Hematopoietic multipotent progenitor cell treated with erythropoietin and hydrocortisone succinate and interleukin-3 and kit ligand, for 6 days (in vitro differentiated cells): ENCODE measurements at places on chromosomes 13 and 19.

DNA sequence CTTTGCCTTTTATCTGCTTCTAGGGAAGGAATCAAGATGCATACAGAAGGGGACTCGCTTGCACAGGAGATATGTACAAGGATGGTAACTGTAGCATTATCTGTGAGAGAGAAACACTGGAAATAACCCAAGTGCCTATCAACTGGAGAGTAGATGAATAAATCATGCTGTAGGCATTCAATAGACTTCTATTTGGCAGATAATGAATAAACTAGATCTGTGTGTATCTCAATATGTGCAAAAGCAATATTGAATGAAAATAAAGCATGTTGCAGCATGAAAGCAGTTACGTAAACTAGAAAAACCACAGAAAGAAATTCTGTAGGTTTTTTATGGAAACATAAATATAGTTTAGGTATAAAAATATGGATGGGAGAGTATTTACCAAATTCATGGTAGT is 38.6 kb upstream of the RGCC start:
- no peak for DNase-seq

DNA sequence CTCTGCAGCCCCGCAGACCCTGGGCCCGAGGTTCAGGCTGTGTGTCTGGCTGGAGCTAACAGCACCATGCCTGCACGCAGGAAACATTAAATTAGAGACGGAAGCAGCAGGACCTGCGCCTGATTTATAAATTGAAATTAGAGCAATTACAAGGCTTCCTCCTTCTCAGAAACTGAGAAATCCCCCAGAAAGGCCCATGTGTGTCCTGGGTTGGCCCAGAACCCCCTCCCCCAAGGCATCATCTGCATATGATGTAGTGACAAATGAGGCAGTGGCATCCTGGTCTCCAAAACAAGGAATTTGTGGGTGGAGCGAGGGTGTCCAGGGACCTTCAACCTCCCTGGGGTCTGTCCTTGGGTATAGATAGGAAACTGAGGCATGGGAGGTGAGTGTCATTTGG is 27.2 kb upstream of the SEMA6B start:
- DNase-seq = no peak

GRCh38 chr19:4713384-4713951 is 10.2 kb downstream of the DPP9 start:
- no peak for DNase-seq

DNA sequence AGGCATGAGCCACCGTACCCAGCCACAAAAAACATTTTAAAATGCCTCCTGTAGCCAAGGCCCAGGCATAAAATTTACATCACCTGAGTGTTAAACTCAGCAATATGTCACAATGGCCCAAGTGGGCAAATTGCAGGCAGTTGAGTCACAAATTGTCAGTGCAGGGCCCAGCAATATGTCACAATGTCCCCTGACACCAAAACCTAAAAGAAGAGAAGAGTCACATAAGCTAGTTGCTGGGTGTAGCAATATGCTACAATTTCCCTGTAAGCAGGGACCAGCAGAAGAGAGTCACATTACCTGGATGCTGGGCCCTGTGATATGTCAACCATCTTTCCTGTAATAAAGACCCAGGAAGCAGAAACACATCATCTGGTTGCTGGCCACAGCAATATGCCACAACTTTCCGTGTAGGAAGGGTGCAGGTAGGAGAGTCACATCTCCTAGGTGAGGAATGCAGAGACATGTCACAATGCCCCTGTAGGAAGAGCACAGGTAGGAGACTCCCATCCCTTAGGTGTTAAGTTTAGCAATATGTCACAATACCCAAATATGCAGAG is 136.0 kb upstream of the ZNF91 start:
- DNase-seq = no peak

- no peak for DNase-seq
Observed at GRCh38 chr13:51673165-51673564, 88.9 kb downstream of the WDFY2 start.

- no peak for DNase-seq
Observed at GRCh38 chr13:53298396-53298795, 269.8 kb downstream of the OLFM4 start.

DNA sequence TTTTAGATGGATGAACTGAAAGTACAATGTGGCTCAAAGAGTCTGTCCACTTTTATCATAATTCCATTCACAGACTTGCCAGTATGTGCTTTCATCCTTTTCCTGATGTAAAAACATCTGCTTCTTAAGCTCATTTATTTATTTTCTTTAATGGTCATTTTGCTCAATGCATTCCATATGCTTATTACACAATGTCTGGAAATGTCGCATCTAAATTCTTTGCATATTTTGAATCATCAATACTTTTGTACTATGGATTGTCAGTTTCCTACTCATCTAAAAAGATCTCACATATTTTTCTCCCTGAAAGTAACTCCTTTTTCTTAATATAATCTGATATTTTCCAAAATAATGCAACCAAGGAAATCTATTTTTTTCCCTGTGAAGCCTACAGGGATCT is 1315.8 kb downstream of the EFNB2 start:
- DNase-seq = no peak

DNA sequence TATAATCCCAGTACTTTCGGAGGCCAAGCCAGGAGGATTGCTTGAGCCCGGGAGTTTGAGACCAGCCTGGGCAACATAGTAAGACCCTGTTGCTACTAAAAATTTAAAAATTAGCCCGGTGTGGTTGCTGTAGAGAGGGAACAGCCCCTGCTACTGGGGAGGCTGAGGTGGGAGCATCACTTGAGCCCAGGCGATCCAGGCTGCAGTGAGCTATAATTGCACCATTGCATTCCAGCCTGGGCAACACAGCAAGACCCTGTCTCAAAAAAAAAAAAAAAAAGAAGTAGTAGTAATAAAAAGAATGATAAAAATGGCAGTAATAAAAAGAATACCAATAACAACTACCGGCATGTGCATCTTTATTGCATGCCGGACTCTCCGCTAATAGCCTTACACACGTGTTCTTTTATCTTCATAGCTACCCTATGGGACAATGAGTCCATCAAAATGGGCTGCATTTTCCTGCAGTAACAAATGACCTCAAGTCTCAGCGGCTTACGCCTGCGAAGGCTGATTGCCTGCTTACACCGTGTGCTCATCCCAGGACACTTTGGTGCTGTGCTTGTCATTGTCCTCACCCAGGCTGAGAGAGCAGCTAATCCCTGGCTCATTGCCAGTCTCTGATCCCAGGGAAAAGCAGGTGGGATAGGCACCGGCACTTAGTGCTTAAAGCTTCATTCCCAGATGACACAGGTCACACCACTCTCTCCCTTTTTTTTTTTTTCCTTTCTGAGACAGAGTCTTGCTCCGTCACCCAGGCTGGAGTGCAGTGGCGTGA is 14.4 kb upstream of the SYCN start:
- DNase-seq = no peak

DNA sequence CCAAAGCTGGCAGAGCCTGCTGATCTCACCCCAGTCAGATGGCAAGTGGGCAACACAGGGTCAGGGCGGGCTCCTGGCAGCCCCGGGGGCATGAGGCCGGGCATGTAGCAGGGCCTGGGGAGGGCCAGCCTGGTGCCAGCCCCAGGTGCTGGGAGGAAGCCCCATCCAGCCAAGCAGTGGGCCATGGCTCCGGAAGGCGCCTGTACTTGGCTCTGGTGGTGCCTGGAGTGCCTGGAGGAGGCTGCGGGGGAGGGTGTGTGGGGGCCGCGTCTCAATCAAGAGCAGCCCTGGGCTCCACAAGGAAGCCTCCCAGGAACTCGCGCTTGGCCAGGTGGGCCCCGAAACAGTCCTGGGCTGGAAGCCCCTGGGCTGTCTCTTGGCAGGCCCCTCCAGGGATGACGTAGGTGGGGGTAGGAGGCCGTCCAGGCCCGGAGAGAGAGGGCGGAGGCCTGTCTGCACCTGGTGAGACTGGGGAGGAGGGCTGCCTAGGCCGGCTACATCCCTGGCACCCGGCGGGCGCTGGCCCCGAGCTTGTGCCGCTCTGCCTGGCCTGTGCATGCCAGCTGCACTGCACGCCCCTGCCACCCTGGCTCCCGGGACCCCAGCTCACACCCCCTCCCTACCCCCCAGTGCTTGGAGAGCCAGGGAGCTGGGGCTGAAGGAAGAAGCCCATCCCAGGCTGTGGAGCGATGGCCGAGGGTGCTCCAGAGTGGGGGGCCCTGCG is 45.9 kb downstream of the COMP start:
- no peak for DNase-seq

GRCh38 chr19:27777726-27778125 is 1435.2 kb downstream of the UQCRFS1 start:
- peak; percentile 29 for DNase-seq

GRCh38 chr13:98976338-98976737 is 1.5 kb downstream of the DOCK9 start:
- peak; percentile 10 for DNase-seq

DNA sequence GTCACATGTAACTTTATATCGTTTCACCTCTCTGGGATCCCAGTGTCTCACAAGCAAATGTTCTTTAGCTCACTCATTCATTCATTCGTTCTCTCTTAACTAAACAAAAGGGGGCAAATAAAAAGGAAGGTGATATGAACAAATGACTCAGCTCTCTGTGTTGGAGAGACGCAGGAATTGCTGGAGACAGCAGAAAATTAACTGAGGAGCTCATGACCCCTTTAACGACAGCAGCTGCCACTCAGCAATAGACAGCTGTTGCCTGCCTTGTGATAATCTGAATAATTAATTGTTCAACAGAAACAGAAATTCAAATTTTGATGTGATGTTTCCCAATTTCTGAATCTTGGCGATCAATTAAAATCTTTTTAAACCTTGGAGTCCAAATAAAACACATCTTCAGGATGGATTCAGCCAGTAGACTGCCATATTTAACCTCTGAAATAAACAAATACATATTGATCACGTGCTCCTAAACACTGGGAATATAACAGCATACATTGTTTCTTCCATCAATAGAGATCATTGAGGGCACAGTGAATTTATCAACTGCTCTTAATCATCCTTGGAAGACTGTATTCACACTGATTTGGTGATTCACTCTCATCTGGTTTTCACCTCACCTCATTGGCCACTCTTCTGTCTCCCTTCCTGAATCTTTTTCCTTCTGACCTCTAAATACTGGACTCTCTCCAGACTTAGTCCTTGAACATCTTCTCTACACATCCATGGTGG is 63.3 kb downstream of the MBNL2 start:
- no peak for DNase-seq

DNA sequence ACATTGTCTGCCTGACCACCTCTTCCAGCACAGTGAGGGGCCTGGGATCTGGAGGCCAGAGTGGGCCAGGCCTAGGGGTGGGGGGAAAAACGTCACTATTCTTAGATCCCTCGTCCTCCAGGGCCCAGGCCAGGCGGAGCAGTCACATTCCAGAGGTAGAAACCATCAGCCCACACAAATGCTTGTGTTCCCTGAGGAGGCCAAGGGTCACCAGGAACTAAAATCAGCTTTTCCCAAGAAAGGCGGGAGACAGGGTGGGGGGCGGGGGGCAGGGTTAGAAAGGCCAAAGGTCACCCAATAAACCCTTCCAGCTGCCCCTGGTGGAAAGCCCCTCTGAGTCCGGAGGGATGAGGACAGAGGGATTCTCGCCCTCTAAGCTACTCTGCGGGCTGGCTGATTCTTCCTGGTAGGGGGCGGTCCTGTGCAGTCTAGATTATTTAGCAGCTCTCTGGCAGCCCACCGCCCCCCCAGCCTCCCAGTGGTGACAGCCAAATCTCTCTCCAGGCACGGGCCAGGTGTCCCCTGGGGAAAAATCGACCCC is 23.5 kb upstream of the CCL25 start:
- no peak for DNase-seq

DNA sequence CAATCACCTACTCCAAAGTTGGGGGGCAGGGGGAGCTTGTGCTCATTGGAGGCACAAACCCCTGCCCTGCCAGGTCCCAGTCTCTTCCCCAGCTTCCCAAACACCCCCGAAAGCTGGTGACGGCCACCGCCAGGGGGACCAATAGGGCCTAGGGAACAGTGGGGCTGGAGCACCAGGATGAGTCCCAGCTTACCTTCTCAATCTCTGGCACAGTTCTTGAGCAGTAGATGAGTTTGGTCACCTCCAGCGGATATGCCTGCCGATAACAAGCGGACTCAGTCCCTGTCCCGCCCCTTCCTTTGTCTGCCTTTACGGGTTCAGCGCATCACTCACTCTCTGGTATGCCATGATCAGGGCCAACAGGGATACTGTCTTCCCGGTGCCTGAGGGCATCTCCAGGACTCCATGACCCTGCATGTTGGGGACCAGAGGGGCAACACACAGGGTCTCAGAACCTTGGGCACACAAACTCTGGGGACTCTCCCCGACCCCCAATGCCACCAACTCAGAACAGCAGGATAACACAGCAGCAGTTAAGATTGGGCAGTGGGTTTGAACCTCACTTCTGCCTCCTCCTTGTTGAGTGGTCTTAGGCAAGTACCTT is 1.5 kb downstream of the ERCC2 start:
- DNase-seq = no peak

GRCh38 chr13:71829547-71829946 is 37.5 kb downstream of the DACH1 start:
- DNase-seq = no peak

DNA sequence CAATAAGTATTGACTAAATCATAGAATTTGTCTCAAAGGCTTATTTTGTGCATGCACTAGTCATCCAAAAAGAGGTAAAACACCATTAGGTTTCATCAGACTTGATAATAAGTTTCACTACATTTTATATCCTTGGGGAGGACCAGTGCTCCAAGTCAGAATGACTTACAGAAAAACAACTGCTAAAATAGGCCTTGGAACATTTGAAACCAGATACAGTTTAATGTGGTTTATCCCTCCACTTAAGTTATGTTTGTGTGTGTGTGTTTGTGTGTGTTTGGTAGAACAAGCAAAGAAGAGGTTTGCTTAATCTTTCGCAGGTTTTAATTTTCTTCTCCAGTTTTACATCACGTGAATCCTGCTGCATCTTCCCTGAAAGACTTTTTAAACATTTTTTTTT is 570.9 kb downstream of the PCDH9 start:
- DNase-seq = no peak

- DNase-seq = no peak
Observed at GRCh38 chr13:78182813-78183212, 264.2 kb upstream of the EDNRB start.

- DNase-seq = no peak
Observed at GRCh38 chr13:28533441-28534166, 38.7 kb upstream of the FLT1 start.

- no peak for DNase-seq
Observed at GRCh38 chr19:31699421-31699820, 350.2 kb upstream of the TSHZ3 start.

DNA sequence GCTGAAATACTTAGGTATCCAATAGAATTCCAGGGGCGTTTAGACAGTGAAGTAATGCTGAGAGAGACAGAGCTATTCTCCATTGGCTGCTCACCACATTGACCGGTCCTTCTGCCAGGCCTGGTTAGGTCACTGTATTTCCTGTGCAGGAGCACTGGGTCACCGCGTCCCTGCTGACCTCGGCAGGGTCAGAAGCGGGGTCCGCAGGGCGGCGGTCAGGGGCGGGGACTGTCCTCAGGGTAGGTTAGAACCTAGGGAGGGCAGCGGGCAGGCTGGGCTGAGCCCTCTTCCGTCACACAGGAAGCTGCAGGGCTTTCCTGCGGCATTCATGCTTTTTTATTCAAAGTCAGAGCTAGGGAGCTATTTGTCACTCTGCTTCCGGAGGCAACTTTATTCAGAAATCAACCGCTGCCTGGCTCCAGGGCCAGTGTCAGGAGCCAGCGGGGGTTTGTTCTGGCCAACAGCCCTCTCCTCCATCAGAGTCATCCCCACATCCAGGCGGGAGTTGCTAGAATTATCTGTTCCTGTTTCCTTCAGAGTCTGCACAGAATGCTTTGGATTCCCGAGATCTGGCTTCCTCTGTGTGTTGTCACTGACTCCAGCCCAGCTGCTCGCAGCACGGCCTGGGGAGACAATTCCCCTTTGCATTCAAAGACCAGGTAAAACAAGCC is 81.2 kb upstream of the WASF3 start:
- peak; percentile 16 for DNase-seq

- peak; percentile 86 for DNase-seq
Observed at GRCh38 chr19:7862413-7862951, 11.7 kb downstream of the PRR36 start.
